ENCODE measurements at places on chromosomes 6 and 20.

- H3K27me3 ChIP-seq = no peaks in the 10 kb centered on the region
- H3K36me3 ChIP-seq = no peaks in the 10 kb centered on the region
- peaks cover 5% of the 10 kb centered on the region for H3K4me1 ChIP-seq
- no peak for DNase-seq
These were observed 265.6 kb upstream of the JAG1 start for GRCh38 chr20:10939331-10939941.

DNA sequence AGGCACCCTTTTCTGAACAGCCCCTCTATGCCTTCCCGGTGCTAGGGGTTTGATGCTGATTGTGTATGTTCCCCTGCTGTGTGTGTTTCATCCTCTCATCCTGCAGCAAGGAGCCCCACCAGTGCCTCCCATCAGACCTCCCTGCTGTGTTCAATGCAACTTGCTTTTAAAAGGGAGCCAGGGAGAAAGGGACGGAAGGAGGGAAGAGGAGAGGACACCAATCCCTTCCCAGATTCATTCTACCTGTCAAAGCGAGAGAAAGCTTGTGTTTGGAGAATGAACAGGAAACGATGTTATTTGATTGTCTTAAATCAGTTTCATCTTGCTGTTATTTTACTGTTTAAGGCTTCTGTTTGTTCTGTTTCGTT is 259.2 kb downstream of the ADGB start:
- peak; percentile 14 for DNase-seq
- no peaks in the 10 kb centered on the region for H3K36me3 ChIP-seq
- H3K27me3 ChIP-seq = peaks cover 5% of the 10 kb centered on the region

DNA sequence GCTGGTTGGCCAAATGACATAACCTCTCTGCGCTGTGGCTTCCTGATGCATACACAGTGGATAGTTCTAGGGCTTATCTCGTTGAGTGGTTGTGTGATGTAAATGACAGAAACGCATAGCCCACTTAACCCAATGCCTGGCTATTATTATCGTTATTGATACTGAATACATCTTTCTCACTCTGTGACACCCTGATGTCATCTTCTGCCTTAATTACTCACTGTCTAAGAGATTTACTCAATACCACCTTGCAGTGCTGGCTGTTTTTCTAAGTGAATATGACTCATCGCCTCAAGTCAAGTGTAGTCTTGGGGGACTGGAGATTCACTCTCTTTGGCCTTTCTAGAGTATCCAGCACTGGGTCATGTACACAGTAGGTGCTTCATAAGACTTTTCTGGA is 73.6 kb downstream of the NDUFAF5 start:
- H3K4me3 ChIP-seq = no peak overlapping the region
- peaks cover 8% of the 10 kb centered on the region for H3K27me3 ChIP-seq

DNA sequence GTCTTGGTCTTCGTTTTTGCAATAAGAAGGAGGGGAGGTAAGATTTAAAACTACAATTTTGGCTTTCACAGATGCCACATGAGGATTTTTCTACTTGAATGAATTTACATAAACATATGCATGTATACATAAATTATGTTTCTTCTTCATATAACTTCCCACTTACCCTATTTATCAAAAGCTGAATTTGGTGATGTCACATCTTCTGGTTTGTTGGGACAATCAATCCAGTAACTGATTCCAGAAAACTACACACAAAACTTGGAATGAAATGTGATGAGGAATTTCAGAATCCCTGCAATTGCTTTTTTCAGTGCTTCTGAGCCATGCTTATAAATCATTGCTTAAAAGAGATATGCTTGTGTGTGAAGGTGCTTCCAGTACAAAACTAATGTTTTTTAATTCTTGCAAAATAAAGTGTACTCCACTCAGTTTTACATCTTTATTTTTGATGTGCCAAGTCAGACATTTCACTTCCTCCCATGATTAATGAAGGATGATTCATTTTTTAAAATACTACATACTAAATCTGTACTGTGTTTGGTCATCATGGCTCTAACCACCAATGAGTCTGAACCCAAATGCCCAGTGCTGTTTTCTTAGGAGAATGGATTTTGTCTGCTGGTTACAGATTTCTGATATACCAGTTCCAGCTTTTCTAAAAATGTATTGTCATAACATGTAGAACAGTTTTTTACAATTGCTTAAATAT is 32.1 kb upstream of the RIN2 start:
- DNase-seq = no peak
- H3K4me3 ChIP-seq = no peak overlapping the region
- H3K4me1 ChIP-seq = no peaks in the 10 kb centered on the region
- H3K36me3 ChIP-seq = no peaks in the 10 kb centered on the region
- no peak overlapping the region for H3K27ac ChIP-seq
- H3K27me3 ChIP-seq = peaks cover 2% of the 10 kb centered on the region

DNA sequence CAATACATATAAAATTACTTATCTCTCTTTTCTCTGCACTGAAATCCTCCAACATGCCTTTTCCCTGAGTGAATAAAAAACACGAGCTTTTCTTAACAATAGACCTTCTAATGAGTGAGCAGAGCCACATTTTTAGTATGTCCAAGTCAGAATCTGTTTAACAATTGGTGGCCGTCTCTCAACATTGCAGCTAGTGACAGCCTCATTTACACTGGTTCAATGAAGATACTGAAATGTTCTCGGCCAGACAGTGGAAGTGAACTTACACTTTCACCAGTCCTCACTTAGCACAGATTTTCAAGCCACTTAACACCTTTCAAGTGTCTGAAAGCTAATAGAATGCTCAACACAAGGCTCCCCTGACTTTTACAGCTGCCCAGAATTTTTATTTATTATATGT is 767.1 kb downstream of the KIF16B start:
- no peaks in the 10 kb centered on the region for H3K36me3 ChIP-seq
- DNase-seq = no peak
- H3K4me1 ChIP-seq = no peaks in the 10 kb centered on the region
- H3K4me3 ChIP-seq = no peak overlapping the region
- H3K27ac ChIP-seq = no peak overlapping the region

- no peak overlapping the region for H3K27ac ChIP-seq
- no peaks in the 10 kb centered on the region for H3K36me3 ChIP-seq
- peaks cover 15% of the 10 kb centered on the region for H3K27me3 ChIP-seq
These were observed 272.2 kb upstream of the FOXQ1 start for GRCh38 chr6:1039746-1040145.

GRCh38 chr6:170289180-170289931 is 1.5 kb downstream of the DLL1 start:
- peaks cover 25% of the 10 kb centered on the region for H3K36me3 ChIP-seq
- H3K4me3 ChIP-seq = peak overlapping the region; percentile 90
- H3K27me3 ChIP-seq = peaks cover 50% of the 10 kb centered on the region
- H3K27ac ChIP-seq = no peak overlapping the region

- no peak overlapping the region for H3K4me3 ChIP-seq
- H3K27me3 ChIP-seq = no peaks in the 10 kb centered on the region
These were observed 53.5 kb downstream of the GOPC start for GRCh38 chr6:117548797-117549301.

GRCh38 chr6:113375950-113376846 is 480.9 kb upstream of the MARCKS start:
- no peak for DNase-seq
- H3K36me3 ChIP-seq = no peaks in the 10 kb centered on the region
- no peaks in the 10 kb centered on the region for H3K27me3 ChIP-seq
- peaks cover 39% of the 10 kb centered on the region for H3K4me1 ChIP-seq

GRCh38 chr20:41111578-41111951 is 25.8 kb upstream of the PLCG1 start:
- DNase-seq = no peak
- H3K36me3 ChIP-seq = peaks cover 91% of the 10 kb centered on the region
- peaks cover 3% of the 10 kb centered on the region for H3K27me3 ChIP-seq

DNA sequence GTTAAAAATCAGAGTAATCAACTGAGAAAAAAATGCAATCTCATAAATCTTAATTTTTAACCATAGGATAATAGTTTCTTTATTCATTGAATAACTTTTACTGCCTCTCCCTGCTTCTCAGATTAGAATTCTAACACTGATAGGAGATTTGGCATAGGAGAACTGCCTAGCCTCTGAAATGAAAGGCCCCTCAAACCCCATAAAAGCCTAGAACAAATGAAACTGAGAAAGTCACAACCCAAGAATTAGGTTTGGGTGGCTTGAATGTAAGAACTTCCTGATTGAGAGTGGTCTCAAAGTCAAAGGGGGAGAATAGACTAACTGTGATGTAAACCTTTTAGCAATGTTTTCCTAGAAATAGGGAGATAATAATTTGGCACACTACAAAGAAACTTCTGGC is 52.2 kb downstream of the SAMD5 start:
- H3K36me3 ChIP-seq = peaks cover 5% of the 10 kb centered on the region
- peaks cover 19% of the 10 kb centered on the region for H3K4me1 ChIP-seq
- no peaks in the 10 kb centered on the region for H3K27me3 ChIP-seq

DNA sequence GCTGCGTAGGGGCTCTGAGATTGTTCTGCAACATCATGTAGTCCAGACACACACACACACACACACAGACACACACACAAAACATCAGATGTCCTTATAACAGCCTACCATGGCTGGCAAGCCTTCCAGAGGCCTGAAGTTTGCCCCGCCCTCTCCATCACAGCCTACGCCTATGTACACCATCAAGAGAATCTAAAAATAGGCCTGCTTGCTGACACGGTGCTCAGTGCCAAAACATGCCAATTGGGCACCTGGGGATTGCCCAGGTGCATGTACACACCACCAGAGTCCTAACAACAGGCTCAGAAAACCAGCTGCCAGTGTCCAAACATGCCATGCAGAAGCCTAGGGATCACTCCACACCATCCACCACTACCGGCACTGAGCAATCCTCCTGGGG is 391.7 kb upstream of the SPTLC3 start:
- no peaks in the 10 kb centered on the region for H3K4me1 ChIP-seq
- H3K27ac ChIP-seq = no peak overlapping the region
- no peak for DNase-seq
- H3K4me3 ChIP-seq = no peak overlapping the region
- peaks cover 3% of the 10 kb centered on the region for H3K27me3 ChIP-seq
- H3K36me3 ChIP-seq = no peaks in the 10 kb centered on the region

GRCh38 chr6:137846772-137847313 is 20.2 kb upstream of the TNFAIP3 start:
- no peaks in the 10 kb centered on the region for H3K36me3 ChIP-seq
- no peak overlapping the region for H3K4me3 ChIP-seq
- no peak for DNase-seq
- no peak overlapping the region for H3K27ac ChIP-seq
- no peaks in the 10 kb centered on the region for H3K4me1 ChIP-seq

DNA sequence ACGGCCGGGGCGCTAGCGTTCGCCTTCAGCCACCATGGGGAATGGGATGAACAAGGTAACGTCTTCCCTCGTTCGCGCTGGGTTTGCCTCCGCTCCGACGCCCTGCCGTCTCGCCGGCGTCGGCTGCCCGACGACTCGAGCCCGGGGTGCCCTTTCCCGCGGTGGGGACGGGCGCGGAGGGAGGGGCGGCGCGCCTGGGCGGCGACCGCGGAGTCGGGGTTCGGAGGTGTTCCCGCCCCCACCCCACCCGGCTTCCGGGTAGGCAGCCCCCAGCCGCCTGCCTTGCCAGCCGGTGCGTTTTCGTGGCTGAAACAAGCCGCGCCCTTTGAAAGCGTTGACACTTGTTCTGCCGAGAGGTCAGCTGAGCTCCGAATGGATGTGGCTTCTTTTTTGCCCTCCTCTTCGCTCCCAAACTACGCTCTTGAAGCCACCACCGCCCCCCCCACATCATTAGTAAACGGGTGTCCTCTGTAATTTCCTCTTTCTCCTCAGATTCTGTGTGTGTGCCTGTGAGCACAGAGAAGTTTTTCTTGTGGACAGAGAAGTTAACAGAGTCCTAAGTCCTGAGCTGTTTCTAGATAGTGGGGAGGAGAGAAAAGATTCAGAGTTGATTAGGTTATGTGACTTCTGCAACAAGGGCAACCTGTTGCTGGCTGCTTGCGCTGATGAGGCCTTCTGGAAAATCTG is 362 bp downstream of the DUSP22 start:
- H3K4me3 ChIP-seq = peak overlapping the region; percentile 94
- H3K36me3 ChIP-seq = peaks cover 10% of the 10 kb centered on the region
- H3K27me3 ChIP-seq = peaks cover 19% of the 10 kb centered on the region
- peak overlapping the region; percentile 93 for H3K27ac ChIP-seq
- peaks cover 34% of the 10 kb centered on the region for H3K4me1 ChIP-seq

DNA sequence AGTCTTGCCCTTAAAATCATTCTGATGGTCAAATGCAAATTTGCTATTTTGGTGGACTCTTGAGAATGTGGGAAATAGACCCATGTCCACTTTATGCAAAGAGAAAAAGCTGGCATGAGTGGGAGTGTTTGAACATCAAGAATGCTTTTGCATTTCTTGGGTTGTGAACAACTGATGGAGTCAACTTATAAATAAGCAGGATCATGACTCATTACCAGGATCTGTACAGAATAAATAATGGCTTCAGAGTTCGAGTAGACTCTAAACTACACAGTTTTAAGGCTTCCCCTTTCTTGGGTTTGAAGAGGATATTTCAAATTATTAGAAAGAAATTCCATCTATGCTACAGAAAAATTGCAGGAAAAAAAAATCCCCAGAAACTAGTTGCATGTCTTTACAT is 195.5 kb downstream of the EYA4 start:
- H3K27me3 ChIP-seq = peaks cover 9% of the 10 kb centered on the region
- peaks cover 37% of the 10 kb centered on the region for H3K4me1 ChIP-seq
- H3K36me3 ChIP-seq = no peaks in the 10 kb centered on the region
- no peak overlapping the region for H3K4me3 ChIP-seq
- H3K27ac ChIP-seq = no peak overlapping the region

DNA sequence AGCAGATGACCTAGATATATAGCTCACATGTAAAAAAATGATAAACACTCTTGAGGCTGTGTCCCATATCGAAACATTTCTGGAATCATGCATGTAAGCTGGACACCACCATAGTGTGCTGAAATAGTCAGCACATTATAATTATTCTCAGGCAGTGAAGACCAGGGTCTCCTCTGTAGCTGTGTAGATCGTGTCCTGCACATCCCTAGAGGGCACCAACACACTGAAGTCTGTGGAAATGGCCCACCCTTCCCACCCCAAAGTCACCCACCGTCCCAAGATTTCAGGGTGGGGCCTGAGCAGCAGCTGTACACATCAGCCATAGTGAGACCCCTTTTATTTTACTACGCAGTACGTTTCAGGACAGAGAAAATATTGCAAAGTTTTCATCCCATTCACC is 21.0 kb upstream of the TMEM30A start:
- no peak overlapping the region for H3K27ac ChIP-seq
- no peaks in the 10 kb centered on the region for H3K36me3 ChIP-seq
- no peaks in the 10 kb centered on the region for H3K4me1 ChIP-seq
- no peaks in the 10 kb centered on the region for H3K27me3 ChIP-seq
- DNase-seq = no peak

GRCh38 chr20:63456429-63457284 is 15.8 kb downstream of the KCNQ2 start:
- no peak for DNase-seq
- H3K27me3 ChIP-seq = peaks cover 11% of the 10 kb centered on the region
- H3K27ac ChIP-seq = no peak overlapping the region
- H3K4me3 ChIP-seq = no peak overlapping the region
- H3K4me1 ChIP-seq = peaks cover 31% of the 10 kb centered on the region
- no peaks in the 10 kb centered on the region for H3K36me3 ChIP-seq

- peaks cover 7% of the 10 kb centered on the region for H3K27me3 ChIP-seq
- no peak overlapping the region for H3K4me3 ChIP-seq
- no peaks in the 10 kb centered on the region for H3K36me3 ChIP-seq
- peaks cover 25% of the 10 kb centered on the region for H3K4me1 ChIP-seq
- no peak overlapping the region for H3K27ac ChIP-seq
These were observed 91.5 kb upstream of the BEND6 start for GRCh38 chr6:56863366-56863765.

- H3K27me3 ChIP-seq = no peaks in the 10 kb centered on the region
- peaks cover 7% of the 10 kb centered on the region for H3K36me3 ChIP-seq
- no peak for DNase-seq
These were observed 59.9 kb downstream of the ANKEF1 start for GRCh38 chr20:10094566-10095173.

- peaks cover 4% of the 10 kb centered on the region for H3K27me3 ChIP-seq
- DNase-seq = no peak
- peaks cover 45% of the 10 kb centered on the region for H3K36me3 ChIP-seq
- peak overlapping the region; percentile 86 for H3K27ac ChIP-seq
- H3K4me1 ChIP-seq = peaks cover 53% of the 10 kb centered on the region
These were observed 98.1 kb downstream of the TSHZ2 start for GRCh38 chr20:53070224-53070623.

Measured in nephron progenitor cell (in vitro differentiated cells).